ENCODE measurements at places on chromosomes 11 and 22.

DNA sequence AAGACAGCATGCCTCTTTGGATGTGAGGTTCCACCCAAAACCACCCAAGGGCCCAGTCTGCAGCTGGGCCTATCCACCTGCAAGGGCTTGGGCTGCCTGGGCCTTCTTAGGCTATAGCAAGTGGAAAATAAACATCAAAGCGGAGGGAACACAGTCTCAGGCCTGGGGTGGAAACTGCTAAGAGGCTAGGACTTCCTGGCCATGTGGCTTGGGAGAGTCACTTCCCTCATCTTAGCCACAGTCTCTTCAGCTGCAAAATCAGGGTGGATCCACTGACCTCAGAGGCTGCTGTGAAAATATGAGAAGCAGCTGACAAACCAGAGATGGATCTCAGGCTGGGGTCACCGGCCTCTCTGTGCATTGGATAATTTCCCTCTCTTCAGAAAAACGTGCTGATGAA, 30.6 kb upstream of the TFIP11 start:
- no peak for DNase-seq

DNA sequence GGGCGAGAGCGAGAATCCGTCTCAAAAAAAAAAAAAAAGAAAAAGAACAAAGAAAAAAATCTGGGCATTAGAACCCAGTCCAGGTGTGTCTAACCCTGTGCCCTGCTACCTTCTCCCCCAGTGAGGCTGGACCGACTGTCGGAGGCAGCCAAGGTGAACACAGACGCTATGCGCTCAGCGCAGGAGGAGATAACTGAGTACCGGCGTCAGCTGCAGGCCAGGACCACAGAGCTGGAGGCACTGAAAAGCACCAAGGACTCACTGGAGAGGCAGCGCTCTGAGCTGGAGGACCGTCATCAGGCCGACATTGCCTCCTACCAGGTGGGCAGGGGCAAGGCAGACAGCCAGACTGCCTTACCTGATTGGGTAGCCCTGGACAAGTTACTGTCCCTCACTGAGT, 3.2 kb downstream of the NEFH start:
- no peak for DNase-seq

DNA sequence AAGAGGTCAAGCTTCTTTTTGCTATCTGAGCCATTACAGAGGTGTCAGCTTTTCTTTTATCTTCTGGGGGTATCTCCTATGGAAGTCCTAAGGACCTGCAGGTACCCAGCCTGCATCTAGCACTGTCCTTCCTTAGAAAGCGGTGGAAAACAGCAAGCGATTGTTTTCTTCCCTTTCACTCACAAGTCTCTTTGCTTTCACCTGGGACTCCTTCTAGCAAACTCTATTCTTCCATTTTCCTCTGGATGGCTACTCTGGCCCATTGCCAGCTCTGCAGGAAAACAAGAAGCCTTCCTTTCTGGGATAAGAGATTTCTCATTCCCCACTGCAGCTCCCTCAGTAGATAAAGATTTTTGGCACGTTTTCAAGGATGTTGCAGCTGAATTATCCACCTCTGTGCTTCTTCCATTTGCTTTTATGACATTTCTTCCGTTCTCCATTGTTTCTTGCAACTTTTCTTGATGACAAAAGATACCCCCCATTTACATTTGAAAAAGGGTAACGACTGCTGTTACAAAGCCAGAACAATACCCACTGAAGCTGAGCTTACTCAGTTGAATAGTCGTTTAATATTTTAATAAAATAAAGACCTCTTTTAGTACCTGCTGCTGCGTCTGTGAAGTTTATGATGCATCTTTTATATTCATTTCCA, 40.2 kb upstream of the BDNF start:
- no peak for DNase-seq

DNA sequence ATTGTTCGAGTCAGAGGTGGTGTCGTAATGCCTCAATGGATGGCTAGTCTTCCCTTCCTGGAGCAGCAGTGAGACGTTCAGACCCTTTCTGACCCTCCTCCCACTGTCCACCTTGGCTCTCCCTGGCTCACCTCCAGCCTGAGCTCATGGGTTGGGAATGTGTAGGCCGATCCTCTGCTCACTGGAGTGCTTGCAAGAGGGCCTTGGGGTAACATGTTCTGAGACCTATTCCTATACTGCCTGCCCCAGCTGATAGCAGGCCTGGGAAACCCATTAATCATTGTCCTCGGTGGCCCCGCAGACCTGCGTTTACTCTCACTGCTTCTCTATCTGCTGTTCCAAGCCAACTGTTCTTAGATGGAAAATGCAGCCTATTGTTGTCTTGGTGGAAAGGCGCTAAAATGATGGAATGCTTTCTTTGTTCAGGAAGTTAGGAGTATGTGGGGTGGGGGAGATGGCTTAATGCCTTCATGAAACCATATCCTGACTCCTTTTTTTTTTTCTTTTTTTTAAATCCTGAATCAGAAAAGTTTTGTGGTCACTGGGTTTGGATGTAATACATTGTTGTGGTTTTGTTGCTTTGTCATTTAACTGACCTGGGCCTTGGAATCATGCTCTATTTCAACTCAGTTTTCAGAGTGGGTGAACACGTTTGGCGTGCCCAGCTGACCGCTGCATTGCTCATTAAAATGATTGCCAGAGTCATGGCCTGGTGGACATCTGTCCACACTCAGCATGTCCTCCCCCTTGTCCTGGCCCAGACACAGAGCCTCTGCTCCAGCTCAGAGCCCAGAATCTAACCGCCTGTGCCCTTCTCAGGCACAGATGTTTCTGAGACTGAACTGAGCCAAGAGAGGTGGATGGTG, 72.5 kb downstream of the MICAL2 start:
- no peak for DNase-seq

DNA sequence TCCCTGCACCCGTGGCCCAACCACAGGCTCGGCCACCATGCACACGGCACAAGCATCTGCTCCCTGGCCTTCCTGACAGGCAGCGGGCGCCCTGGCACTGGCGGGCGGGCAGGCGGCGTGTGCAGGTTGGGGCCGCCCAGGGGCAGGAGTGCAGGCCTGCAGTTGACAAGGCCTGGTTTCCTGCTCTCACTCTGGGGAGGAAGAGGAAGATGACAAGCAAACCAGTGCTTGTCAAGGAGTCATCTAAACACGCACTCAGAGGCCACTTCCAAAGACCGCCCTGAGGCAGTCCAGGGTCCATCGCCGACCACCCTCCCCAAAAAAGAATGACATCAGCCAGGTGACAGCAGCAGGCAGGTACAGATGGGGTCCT, 65.3 kb upstream of the LINC01488 start:
- no peak for DNase-seq
